Neural progenitor cell (in vitro differentiated cells): ENCODE measurements at places on chromosomes 11 and 22. TPM values are rescaled to one million over a fixed set of nuclear protein-coding genes. Genes with fewer than 3 reads are reported as not detected.

TRIM64C gene
- total RNA-seq: not detected in 2 replicates

APOBEC3F gene
- 0.45 and 2.8 TPM in 2 replicates for total RNA-seq

TBX10 gene
- total RNA-seq: not detected in 2 replicates

RASSF10 gene
- total RNA-seq: 2.9 and 3.1 TPM in 2 replicates

C11orf21 gene
- 0.19 TPM in 1 of 2 replicates, not detected in the other for total RNA-seq

KCNE3 gene
- total RNA-seq: 1.2 and 1.3 TPM in 2 replicates

EFCAB6 gene
- 2.2 and 4.9 TPM in 2 replicates for total RNA-seq

BTG4 gene
- not detected in 2 replicates for total RNA-seq

FDX1 gene
- total RNA-seq: 11.3 and 13.0 TPM in 2 replicates

GRCh38 chr11:1181853-1182535 lies 24.2 kb downstream of the MUC5AC start:
- H3K4me3 ChIP-seq: no peak overlapping the region
- no peak for DNase-seq
- no peaks in the 10 kb centered on the region for H3K27me3 ChIP-seq
- no peaks in the 10 kb centered on the region for H3K36me3 ChIP-seq
- H3K4me1 ChIP-seq: no peaks in the 10 kb centered on the region
- no peak overlapping the region for H3K27ac ChIP-seq

DNA sequence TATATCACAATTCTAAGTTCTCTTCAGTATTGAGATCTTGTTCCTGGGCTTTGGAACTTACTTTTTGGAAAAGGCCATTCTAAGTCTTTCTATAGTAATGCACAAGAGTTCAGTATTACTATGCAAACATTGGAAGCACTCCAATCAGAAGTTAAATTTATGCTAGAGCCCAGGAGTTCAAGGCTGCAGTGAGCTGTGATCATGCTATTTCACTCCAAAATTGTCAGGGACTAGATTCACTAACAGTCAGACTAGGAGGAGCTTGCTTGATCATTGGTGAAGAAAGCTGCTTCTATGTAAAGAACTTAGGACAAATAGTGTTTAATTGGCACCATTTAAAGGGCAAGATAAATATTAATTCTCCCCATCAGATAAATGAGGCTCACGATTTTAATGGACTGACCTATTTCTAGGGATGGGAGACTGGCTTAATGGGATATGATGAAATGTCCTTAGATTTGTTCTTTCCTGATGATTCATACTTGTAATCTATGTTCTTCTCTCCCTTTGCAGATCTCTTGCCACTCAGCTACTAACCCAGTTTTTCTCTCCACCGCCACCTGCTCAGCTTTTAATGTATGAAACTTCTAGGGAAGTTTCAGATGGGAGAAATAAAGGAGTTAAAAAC lies 32.6 kb upstream of the TMEM123 start:
- no peaks in the 10 kb centered on the region for H3K27me3 ChIP-seq

- H3K27me3 ChIP-seq: peaks cover 87% of the 10 kb centered on the region
- H3K4me3 ChIP-seq: no peak overlapping the region
- no peak for DNase-seq
- H3K36me3 ChIP-seq: no peaks in the 10 kb centered on the region
- H3K27ac ChIP-seq: no peak overlapping the region
Observed at GRCh38 chr22:38846412-38846811, 2.6 kb upstream of the NPTXR start.

DNA sequence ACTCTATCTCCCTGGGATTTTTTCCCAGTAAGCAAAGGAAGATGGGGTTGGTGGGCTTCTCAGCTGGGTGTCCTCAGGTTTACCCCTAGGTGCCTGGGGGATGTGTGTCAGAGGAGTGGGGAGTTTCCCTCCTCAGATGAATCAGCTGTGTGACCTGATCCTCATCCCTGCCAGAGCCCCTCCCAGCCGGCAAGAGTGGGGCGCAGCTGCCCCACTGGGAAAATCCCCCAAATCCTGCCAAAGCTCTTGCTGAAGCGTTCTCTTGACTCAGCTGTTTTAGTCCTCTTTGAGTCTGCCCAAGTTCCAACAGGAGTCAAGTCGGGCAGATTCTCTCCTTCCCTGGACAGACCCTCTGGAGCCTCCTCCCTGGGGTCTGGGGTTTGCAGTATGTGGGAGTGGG lies 6.0 kb downstream of the C11orf68 start:
- DNase-seq: no peak
- H3K27me3 ChIP-seq: peaks cover 18% of the 10 kb centered on the region
- peaks cover 3% of the 10 kb centered on the region for H3K4me1 ChIP-seq

DNA sequence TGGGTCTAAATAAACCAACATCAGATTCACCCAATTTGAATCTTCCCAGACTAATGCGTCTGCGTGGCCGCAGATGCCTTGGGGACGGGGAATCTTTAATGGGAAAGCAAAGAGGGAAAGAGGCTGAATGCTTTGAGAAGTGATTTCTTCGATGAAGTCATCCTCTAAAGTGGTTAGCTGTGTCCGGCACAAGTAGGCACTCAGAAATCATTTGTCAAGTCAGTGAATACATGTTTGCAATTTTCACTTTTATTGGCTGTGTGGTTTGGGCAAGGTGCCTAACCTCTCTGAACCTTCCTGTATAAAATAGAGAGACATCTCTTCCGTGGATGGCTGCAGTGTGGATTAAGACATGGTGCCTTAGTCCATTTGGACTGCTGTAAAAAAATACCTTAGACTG lies 19.7 kb upstream of the IFT27 start:
- no peaks in the 10 kb centered on the region for H3K36me3 ChIP-seq
- no peak overlapping the region for H3K27ac ChIP-seq
- H3K4me1 ChIP-seq: peaks cover 30% of the 10 kb centered on the region
- H3K27me3 ChIP-seq: peaks cover 20% of the 10 kb centered on the region

DNA sequence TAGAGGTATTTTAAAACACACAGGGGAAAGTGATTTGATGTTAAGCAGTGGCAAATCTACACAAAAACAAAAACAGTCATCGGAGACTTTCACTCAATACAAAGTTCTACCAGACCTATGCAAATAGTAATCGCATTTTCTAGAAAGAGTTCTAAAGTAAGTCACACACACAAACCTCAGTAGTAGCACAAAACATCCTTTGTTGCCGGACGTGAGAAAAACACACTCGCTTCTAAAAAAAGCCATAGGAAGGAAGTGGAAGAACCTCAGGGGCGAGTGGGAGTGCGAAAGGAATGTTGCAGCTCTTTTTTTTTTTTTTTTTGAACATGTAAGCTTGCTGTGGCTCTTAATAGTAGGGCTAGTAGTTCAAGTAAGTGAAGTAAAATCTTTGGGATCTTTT lies 88.9 kb downstream of the MAML2 start:
- no peak overlapping the region for H3K4me3 ChIP-seq
- peaks cover 7% of the 10 kb centered on the region for H3K4me1 ChIP-seq
- DNase-seq: no peak
- no peaks in the 10 kb centered on the region for H3K36me3 ChIP-seq

- no peak overlapping the region for H3K27ac ChIP-seq
- no peak for DNase-seq
- H3K36me3 ChIP-seq: no peaks in the 10 kb centered on the region
- H3K4me1 ChIP-seq: no peaks in the 10 kb centered on the region
Observed at GRCh38 chr11:134586726-134587125, 174.7 kb upstream of the B3GAT1 start.

DNA sequence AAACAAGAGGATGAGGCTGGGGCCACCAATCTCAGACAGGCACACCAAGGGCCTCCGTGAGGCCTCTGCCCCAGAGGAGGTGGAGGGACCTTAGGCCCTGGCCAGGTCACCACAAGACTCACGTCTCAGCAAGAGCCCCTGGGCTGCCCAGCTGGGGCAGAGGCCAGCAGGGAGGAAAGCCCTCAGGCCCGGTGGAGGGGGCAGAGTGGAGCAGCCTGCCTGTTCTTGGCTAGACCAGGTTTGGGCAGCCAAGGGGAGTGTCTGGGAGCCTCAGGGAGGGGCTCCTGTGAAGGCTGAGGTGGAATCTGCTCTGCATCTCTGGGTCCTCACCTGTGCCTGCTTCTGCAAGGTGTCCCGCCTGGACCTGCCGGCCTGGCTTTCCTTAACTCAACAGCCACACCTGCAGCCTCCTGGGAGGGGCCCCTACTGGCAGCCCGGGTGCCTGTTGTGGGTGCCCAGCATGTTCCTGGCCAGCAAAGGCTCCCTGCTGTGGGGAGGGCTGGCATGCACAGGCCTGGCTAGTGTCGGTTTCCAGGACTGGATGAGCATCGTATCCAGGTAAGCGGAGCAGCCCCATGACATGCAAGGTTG lies 11.9 kb downstream of the TTLL12 start:
- no peak for DNase-seq
- H3K36me3 ChIP-seq: no peaks in the 10 kb centered on the region
- H3K4me3 ChIP-seq: no peak overlapping the region
- H3K4me1 ChIP-seq: no peaks in the 10 kb centered on the region

- H3K4me3 ChIP-seq: no peak overlapping the region
- no peaks in the 10 kb centered on the region for H3K27me3 ChIP-seq
- no peaks in the 10 kb centered on the region for H3K36me3 ChIP-seq
- H3K4me1 ChIP-seq: peaks cover 7% of the 10 kb centered on the region
- no peak overlapping the region for H3K27ac ChIP-seq
Observed at GRCh38 chr11:83007909-83008580, 63.7 kb downstream of the RAB30 start.

DNA sequence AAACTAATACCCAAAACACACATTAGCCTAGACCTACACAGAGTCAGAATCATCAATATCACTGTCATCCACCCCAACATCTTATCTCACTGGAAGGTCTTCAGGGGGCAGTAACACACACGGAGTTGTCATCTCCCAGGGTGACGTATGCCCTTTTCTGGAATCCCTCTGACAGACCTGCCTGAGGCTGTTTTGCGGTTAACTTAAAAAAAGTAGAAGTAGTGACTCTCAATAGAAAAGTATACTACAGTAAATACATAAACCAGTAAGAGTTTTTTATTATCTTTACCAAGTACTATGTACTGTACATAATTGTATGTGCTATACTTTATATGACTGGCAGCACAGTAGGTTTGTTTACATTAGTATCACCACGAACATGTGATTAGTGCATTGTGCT lies 80.5 kb downstream of the PGR start:
- H3K27me3 ChIP-seq: no peaks in the 10 kb centered on the region
- DNase-seq: no peak
- no peaks in the 10 kb centered on the region for H3K36me3 ChIP-seq
- peaks cover 6% of the 10 kb centered on the region for H3K4me1 ChIP-seq

DNA sequence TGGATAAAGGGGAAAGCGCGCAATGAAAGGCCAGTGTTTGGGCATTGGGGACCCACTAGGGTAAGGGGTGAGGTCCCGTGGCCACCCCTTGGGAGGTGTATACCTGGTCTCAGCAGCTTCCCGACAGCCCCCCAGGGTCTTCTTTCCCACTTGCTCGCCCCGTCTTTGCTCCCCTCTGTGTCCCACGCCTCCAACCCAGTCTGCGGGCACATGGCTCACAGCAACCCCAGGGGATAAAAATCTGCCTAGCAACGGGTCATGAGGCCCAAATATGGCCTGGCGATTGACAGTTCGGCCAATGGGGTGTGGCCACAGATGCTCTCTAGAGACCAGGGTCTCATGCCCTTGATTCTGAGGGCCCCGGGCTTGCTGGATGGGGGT lies 41.6 kb downstream of the AHNAK start:
- peak; percentile 63 for DNase-seq
- no peaks in the 10 kb centered on the region for H3K36me3 ChIP-seq
- H3K27me3 ChIP-seq: peaks cover 8% of the 10 kb centered on the region

DNA sequence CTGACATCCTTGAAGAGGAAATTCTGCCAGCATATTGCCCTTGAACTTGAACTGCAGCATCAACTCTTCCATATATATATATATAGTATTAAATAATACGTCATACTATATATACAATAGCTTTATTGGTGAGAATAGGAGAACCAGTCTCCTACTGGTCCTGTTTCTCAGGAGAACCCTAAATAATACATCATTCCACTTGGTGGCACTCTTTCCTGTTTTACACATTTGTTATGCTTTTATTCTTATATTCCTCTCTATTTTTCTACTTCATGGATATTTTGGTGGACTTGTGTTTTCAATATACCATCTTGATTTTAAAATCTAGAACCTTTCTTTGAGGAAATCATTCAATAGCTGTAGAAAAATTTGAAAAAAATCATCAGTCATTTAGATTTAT lies 193.3 kb downstream of the TRPC6 start:
- no peak overlapping the region for H3K27ac ChIP-seq
- no peak for DNase-seq
- H3K27me3 ChIP-seq: no peaks in the 10 kb centered on the region
- no peaks in the 10 kb centered on the region for H3K36me3 ChIP-seq
- no peak overlapping the region for H3K4me3 ChIP-seq

GRCh38 chr11:31160504-31161422 lies 208.8 kb downstream of the DCDC1 start:
- H3K27me3 ChIP-seq: no peaks in the 10 kb centered on the region
- peak overlapping the region; percentile 59 for H3K27ac ChIP-seq
- DNase-seq: peak; percentile 58
- H3K4me1 ChIP-seq: peaks cover 16% of the 10 kb centered on the region

GRCh38 chr11:125393331-125393730 lies 102.7 kb downstream of the FEZ1 start:
- DNase-seq: no peak
- peaks cover 22% of the 10 kb centered on the region for H3K4me1 ChIP-seq
- no peaks in the 10 kb centered on the region for H3K36me3 ChIP-seq
- no peak overlapping the region for H3K27ac ChIP-seq

- no peaks in the 10 kb centered on the region for H3K4me1 ChIP-seq
- H3K27ac ChIP-seq: no peak overlapping the region
- no peak overlapping the region for H3K4me3 ChIP-seq
Observed at GRCh38 chr11:18036456-18036855, 9.6 kb downstream of the TPH1 start.

GRCh38 chr22:21991774-21992173 lies 9.2 kb upstream of the TOP3B start:
- no peaks in the 10 kb centered on the region for H3K4me1 ChIP-seq
- H3K27me3 ChIP-seq: peaks cover 100% of the 10 kb centered on the region
- no peak overlapping the region for H3K27ac ChIP-seq
- H3K36me3 ChIP-seq: no peaks in the 10 kb centered on the region
- no peak for DNase-seq
- H3K4me3 ChIP-seq: no peak overlapping the region

DNA sequence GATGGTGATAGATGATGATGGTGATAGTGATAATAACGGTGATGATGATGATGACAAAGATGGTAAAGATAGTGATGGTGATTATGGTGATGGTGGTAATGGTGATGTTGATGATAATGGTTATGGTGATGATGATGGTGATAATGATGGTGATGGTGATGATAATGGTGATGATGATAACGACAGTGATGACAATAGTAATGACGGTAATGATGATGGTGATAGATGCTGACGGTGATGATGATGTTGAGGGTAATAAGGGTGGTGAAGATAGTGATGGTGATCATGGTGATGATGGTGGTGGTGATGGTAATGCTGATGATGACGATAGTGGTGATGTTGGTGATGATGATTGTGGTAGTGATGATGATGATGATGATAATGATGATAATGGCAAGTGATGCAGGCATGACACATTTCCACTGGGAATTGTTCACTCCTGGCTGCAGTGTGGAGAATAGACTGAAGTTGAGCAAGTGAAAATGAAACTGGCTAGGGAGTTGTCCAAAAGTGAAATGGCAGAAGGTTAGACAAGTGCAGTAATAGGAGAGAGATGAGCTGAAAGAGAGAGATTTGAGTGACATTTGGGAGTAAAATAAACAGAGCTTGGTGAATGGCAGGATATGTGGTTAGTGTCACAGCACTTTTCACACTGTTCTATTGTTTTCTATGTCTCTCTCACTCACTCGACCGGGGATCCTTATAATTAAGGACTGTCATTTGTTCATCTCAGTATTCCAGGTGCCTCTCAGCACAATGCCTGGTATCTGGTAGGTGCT lies 992.5 kb downstream of the OPCML start:
- no peaks in the 10 kb centered on the region for H3K36me3 ChIP-seq
- no peaks in the 10 kb centered on the region for H3K27me3 ChIP-seq
- no peaks in the 10 kb centered on the region for H3K4me1 ChIP-seq
- DNase-seq: no peak
- H3K4me3 ChIP-seq: no peak overlapping the region
- H3K27ac ChIP-seq: no peak overlapping the region

GRCh38 chr11:120800206-120800605 lies 223.7 kb upstream of the TBCEL start:
- no peaks in the 10 kb centered on the region for H3K27me3 ChIP-seq
- H3K4me3 ChIP-seq: no peak overlapping the region
- H3K27ac ChIP-seq: no peak overlapping the region
